Trophoblast cell (in vitro differentiated cells and primary cell): ENCODE measurements at places on chromosomes 12 and 14.

- no peaks in the 10 kb centered on the region for H3K27me3 ChIP-seq
- H3K4me3 ChIP-seq: peak overlapping the region; percentile 85
- no peak for DNase-seq
These were observed 733 bp downstream of the TTC7B start for GRCh38 chr14:90815572-90815821.

DNA sequence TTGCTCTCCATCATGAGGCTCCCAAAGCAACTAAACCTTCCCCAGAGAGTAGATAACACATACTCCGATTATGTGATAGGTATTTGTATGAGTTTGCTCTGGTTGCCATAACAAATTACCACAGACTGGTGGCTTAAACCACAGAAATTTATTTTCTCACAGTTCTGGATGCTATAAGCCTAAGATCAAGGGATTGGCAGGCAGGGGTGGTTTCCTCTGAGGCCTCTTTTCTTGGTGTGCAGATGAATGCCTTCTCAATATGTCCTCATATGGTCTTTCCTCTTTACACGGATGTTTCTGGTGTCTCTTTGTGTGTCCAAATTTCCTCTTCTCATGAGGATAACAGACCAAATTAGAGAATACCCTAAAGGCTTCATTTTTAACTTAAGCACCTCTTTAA, 285.8 kb upstream of the GRIP1 start:
- H3K27ac ChIP-seq: no peak overlapping the region
- peak; percentile 38 for DNase-seq

DNA sequence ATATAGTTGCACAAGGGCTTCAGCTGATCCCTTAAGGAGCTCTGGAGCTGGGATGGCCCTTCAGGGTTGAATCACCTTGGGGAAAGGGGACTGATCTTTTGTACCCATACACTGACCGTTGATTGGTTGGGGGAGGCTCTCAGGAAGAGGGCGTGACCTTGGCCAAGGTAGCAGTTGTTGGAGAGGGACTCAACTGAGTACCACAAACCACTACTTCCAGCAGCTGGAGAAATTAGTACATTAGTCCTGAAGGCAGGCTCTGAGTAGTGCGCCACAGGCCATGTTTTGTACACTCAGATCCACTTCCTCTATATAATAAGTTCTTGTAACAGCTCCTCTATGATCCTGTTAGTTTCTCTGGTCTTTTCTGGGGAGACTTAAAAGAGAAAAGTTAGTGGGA, 317.6 kb downstream of the CCDC91 start:
- H3K36me3 ChIP-seq: no peaks in the 10 kb centered on the region
- no peak overlapping the region for H3K4me3 ChIP-seq
- no peak for DNase-seq
- no peaks in the 10 kb centered on the region for H3K27me3 ChIP-seq
- no peak overlapping the region for H3K27ac ChIP-seq

DNA sequence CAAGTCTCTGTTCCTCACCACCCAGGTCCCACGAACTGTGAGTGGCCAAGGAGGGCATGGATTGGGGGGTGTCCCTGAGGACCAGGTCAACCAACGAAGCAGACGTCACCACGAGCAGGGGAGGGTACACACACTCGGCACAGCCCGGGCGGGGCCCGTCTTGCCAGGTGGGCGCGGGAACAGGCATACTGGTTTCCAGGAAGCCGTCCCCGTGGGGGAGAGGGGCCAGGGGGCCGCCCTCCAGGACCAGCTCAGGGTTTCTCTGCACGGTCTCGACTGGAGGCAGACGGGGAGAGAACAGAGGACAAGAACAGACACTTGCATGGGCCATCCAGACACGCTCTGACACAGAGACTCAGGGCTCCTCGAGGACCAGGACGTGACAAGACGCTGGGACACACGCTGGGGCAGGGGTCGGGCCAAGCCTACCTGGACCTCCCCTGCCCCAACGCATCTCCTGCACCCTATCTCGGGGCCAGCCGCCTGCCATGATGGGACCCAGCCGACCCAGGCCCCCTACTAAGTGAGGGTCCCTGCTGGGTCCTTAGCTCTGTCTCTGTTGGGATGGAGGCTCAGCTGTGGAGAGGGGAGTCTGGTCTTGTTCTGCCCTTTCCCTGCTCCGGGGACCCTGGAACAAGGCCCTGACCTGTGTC, 11.3 kb downstream of the ARL6IP4 start:
- H3K27me3 ChIP-seq: no peaks in the 10 kb centered on the region
- H3K36me3 ChIP-seq: no peaks in the 10 kb centered on the region
- H3K27ac ChIP-seq: no peak overlapping the region
- no peak overlapping the region for H3K4me3 ChIP-seq
- DNase-seq: no peak

- H3K4me1 ChIP-seq: no peaks in the 10 kb centered on the region
- no peaks in the 10 kb centered on the region for H3K27me3 ChIP-seq
- no peak for DNase-seq
- no peak overlapping the region for H3K4me3 ChIP-seq
- H3K27ac ChIP-seq: no peak overlapping the region
- no peaks in the 10 kb centered on the region for H3K36me3 ChIP-seq
These were observed 56.5 kb downstream of the EGLN3 start for GRCh38 chr14:33894339-33894738.

- H3K27ac ChIP-seq: no peak overlapping the region
- no peak overlapping the region for H3K4me3 ChIP-seq
- peak; percentile 30 for DNase-seq
- H3K27me3 ChIP-seq: no peaks in the 10 kb centered on the region
- H3K4me1 ChIP-seq: peaks cover 27% of the 10 kb centered on the region
- H3K36me3 ChIP-seq: peaks cover 10% of the 10 kb centered on the region
These were observed 58.0 kb downstream of the LGMN start for GRCh38 chr14:92690171-92691011.

- no peak overlapping the region for H3K4me3 ChIP-seq
- no peaks in the 10 kb centered on the region for H3K36me3 ChIP-seq
- H3K4me1 ChIP-seq: peaks cover 28% of the 10 kb centered on the region
- no peak overlapping the region for H3K27ac ChIP-seq
- DNase-seq: peak; percentile 55
- peaks cover 12% of the 10 kb centered on the region for H3K27me3 ChIP-seq
These were observed 4.8 kb downstream of the TNFAIP2 start for GRCh38 chr14:103127861-103128598.

DNA sequence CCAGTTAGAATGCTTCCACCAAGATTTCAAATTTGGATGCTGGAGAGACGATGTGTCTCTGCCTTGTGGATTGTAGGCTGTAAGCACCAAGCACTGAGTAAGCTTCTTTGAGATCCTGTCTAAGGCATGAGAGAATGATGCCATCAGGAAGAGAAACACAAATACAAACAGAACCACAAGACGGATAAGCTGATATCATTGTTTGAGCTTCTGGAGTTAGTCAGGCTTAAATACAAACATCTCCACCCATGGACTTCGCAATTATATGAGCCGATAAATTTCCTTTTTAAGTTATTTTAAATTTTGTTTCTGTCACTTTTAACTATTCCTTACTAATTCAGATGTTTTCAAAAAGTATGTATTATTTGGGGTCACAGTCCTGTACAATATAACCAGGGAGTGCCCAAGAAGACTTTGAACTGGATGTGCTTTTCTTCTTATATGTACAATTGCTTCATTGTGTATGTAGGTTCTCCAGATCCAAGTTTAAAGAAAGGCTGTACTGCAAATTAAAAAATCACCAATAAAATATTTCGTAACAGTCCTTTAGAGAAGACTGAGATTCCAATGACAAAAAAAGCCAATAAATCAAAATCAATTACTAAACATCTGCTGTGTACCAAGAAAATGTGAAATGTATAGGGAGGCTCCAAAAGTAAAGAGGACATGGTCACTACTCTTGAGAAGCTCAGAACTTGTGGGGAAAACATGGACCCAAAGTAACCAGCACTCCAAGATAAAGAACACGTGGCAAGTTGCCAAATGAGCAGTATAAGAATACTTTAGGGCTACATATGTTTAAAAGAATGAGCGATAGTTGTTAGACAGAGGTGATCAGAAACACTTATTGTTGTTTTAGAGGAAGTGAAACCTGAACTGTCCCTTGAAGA, 274.1 kb downstream of the ADAMTS20 start:
- H3K27ac ChIP-seq: no peak overlapping the region
- no peaks in the 10 kb centered on the region for H3K27me3 ChIP-seq
- H3K4me1 ChIP-seq: no peaks in the 10 kb centered on the region
- DNase-seq: no peak
- no peaks in the 10 kb centered on the region for H3K36me3 ChIP-seq

DNA sequence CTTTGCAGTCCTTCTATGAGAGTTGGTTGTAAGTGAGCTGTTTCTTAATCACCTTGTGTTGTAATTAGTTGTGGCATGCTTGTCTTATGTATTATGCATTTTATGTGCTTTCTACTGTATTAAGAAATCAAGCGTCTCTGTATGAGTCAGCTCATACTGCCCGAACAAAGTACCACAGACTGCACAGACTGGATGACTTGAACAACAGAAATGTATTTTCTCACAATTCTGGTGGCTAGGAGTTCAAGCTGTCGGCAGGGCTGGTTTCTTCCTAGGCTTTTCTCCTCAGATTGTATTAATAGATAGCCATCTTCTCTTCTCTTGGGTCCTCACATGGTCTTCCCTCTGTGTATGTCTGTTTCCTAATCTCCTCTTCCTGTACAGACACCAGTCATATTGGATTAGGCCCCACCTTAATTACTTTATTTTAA, 77.7 kb downstream of the FLRT2 start:
- no peak for DNase-seq
- H3K4me3 ChIP-seq: no peak overlapping the region
- H3K27ac ChIP-seq: no peak overlapping the region

DNA sequence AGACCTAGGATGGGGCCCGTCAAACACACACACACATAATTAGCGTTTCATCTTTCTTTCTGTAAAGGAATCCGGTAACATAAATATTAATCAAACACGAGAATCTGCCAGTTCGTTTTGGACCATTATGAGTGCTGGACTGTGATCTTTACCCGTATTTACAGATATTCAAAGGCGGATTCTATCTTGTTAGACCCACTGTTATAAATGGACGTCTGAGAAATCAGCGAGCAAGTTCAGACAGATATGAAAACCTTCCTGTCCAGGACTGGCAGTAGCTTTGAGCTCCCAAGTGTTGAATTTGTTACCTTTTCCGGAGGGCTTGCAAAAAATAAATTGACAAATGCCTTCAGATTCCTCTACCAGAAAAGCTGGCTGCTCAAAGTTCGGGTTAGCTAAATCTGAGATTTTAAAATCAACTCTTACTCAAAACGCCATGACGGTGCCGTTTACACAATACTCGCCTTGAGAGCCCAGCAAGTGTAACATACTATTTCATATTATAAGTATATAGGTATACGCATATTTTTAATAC, 27.6 kb downstream of the BCL11B start:
- no peak for DNase-seq

DNA sequence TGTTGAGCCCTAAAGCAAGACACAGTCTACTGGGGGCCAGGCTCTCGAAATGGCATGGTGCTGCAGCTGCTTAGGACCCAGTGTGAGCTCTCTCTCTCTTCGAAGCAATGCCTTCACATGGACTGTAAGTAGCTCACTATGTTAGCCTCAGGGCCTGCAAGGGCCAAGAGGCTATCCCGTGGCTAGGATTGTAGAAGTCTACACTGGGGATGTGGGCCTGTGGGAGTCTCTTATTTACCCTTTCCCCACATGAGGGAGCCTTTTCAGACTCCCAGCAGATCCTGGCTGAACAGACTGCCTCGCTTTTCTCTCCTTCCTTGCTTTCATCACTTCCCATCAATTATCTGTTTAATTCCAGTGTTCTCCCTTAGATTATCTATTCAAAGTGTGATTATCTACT, 101.4 kb downstream of the GPR65 start:
- DNase-seq: no peak
- no peaks in the 10 kb centered on the region for H3K4me1 ChIP-seq
- H3K27me3 ChIP-seq: no peaks in the 10 kb centered on the region
- H3K36me3 ChIP-seq: no peaks in the 10 kb centered on the region
- H3K4me3 ChIP-seq: no peak overlapping the region
- no peak overlapping the region for H3K27ac ChIP-seq

DNA sequence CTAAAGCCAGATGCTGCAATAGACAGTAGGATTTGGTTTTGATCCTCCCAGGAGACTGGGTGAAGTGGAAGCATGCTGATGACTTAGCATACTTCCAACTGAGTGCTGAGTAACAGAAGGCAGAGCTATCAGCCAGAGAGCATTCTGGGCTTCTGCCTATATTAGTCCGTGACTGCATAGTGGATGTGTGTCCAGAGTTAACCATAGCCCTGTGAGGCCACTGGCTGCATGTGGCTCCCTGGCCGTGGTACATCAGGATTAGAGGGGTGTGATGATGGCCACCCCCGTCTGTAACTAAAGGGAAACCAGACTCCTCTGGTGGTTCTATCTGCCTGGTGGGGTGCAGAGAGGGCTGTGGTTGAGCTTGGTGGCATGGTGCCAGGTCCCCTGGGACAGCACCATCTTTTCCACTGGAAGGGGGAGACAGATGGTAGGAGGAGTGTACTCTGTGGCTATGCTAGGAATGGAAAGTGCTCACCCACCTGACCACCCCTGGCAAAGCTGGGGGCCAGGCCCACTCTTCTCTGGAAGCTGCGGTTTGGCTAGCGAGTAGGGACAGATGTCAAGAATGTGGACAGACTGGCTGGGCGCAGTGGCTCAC, 27.4 kb downstream of the ABCD4 start:
- peaks cover 10% of the 10 kb centered on the region for H3K4me1 ChIP-seq
- H3K27ac ChIP-seq: no peak overlapping the region
- no peaks in the 10 kb centered on the region for H3K27me3 ChIP-seq
- no peak overlapping the region for H3K4me3 ChIP-seq

GRCh38 chr12:74646831-74647230, 109.2 kb downstream of the ATXN7L3B start:
- H3K4me3 ChIP-seq: no peak overlapping the region
- no peaks in the 10 kb centered on the region for H3K36me3 ChIP-seq
- H3K27me3 ChIP-seq: no peaks in the 10 kb centered on the region
- H3K4me1 ChIP-seq: no peaks in the 10 kb centered on the region
- DNase-seq: no peak

DNA sequence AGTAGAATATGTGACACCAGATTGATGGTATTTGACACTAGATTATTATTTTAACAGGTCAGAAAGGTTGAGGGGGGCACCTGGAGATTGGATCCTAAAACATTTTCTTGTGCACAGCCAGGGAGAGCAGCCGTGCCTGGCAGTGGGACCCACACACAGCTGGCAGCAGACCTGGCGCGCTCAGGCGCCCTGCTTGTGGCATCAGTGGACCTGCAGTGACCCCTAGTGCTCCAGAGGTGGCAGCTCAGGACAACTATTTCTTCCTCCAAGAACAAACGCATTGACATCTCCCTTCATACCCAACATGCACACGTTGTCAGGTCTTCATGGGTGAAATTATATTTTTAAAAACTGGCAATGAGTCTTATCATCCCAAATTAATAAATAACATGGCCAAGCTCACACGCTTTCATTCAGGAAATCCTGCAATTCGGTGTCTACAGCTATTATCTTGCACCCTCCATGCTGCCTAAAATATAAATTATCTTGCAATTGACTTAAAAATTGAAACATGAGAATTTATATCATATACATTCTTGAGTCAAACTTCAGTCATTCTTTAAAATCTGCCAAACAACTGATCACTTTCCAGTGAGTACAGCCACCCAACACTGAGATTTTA, 7.7 kb upstream of the TMEM132D start:
- no peaks in the 10 kb centered on the region for H3K27me3 ChIP-seq
- no peak overlapping the region for H3K4me3 ChIP-seq
- H3K27ac ChIP-seq: no peak overlapping the region

GRCh38 chr14:79989990-79990389, 221.3 kb downstream of the DIO2 start:
- no peak overlapping the region for H3K27ac ChIP-seq
- H3K4me3 ChIP-seq: no peak overlapping the region
- H3K27me3 ChIP-seq: no peaks in the 10 kb centered on the region
- H3K4me1 ChIP-seq: no peaks in the 10 kb centered on the region
